Urinary bladder (tissue), 4 donors: ENCODE measurements at places on chromosomes 12 and 14.
A peak's percentile ranks its signal among the peaks of the same experiment; 100 is the strongest.

GRCh38 chr12:85356596-85357385, 76.8 kb downstream of the ALX1 start:
- no peak for DNase-seq

- DNase-seq, result no peak
These were observed 72.6 kb downstream of the SUSD6 start for GRCh38 chr14:69683971-69684370.

- no peak for DNase-seq
These were observed 749.1 kb upstream of the TBX3 start for GRCh38 chr12:115433014-115433634.

DNA sequence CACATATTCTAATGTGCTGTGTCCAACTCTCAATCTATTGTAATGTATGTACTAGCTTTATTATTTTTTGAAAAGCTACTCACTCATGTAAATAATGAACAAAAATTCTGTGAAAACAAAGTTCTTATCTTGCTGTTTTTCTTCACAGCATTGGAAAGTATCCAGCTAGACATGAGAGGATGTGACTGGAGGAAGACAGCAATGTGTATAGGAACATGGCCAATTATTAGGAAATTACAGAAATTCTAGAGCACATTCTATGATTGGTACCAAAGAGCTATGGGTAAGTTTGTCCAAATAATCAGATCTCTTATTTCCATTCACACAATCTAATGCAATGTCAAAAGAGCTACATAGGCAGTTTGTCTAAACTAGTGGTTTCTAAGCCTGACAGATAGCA, 1100.2 kb downstream of the FSCB start:
- no peak for DNase-seq

- peak; percentile 35 for DNase-seq
These were observed 47.2 kb upstream of the PLXNC1 start for GRCh38 chr12:94100990-94101737.

DNA sequence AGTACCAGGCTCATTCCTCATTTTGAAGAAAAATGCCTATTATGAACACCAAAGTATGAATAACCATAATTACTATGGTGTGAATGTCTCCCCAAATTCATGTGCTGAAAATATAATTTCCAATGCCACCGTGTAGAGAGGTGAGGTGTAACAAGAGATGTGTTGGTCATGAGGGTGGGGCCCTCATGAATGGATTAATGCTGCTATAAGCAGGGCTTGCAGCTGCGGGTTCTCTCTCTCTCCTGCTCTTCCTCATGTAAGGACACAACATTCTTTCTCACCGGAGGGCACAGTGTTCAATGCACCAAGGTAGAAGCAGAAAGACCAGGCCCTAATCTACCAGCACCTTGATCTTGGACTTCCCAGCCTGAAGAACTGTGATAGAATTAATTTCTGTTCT, 70.0 kb downstream of the TMTC1 start:
- no peak for DNase-seq
